ENCODE measurements at places on chromosomes 2 and 18.

GRCh38 chr18:35041815-35042387 is 688 bp downstream of the MAPRE2 start:
- DNase-seq = no peak

DNA sequence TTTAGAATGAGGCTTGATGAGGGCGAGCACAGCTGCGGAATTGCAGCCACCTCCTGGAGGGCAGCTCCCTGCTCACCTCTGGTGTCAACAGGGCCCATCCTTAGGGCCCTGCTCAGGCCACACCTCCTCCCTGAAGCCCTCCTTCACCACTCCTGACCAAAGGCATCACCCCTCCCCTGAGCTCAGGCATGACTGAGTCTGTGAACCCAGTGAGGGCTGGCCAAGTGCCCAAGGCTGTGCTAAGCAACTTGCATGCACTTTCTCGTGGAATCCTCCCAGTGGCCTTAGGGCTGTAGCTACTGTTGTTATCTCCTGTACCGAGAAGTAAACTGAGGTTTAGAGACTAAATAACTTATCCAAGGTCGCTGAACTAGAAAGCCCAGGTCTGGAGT is 101.7 kb downstream of the KLHL29 start:
- no peak for DNase-seq

DNA sequence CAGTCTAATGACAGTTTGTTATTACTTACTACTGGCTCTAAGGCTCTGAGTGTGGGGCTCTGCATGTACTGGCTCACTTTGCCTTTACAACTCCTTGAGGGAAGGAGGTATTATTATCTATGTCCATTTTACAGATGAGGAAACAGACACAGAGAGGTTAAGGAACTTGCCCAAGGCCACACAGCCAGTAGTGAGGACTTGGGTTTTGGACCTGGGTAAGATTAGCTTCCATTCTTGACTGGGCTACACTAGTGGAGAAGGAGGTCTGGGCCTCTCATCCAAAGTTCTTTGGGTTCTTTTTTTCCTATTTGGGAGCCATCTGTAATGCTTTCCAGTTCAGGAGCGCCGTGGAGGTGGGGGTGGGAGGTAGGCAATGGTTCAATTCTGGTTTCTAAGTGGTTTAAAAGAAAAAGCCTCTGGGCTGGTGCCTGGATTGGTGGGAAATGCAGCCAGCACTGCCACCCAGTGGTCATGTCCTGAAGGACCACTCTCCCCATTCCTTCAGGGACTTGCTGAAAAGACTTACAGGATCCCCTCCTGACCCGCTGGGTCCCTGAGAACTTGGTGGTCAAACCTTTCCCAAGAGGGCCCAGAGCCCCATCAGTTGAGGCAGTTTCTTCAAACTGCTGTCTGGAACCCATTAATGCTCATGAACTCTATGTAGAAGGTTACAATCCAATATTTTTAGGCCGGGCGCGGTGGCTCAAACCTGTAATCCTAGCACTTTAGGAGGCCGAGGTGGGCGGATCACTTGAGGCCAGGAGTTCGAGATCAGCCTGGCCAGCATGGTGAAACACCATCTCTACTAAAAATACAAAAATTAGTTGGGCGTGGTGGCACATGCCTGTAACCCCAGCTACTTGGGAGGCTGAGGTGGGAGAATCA is 38.6 kb upstream of the NOTO start:
- no peak for DNase-seq

DNA sequence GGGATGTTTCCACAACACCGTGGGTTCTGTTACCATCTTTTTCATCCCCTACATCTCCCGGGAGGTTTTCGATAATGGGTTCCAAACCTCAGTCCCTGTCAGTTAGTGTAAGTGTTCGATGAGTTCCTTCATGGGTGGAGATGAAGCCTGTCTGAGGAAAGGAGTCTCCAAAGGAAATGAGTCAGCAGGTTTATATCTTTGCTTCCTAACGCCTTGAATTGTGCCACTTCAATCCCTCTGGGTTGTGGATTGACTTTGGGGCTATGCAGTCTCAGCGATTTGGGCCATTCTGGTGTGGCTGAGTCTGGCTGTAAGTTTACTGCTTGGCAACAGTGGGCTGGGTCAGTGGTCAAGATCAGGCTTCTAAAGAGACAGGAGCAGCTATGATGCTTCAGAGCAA is 1.2 kb downstream of the SERPINB5 start:
- DNase-seq = no peak

DNA sequence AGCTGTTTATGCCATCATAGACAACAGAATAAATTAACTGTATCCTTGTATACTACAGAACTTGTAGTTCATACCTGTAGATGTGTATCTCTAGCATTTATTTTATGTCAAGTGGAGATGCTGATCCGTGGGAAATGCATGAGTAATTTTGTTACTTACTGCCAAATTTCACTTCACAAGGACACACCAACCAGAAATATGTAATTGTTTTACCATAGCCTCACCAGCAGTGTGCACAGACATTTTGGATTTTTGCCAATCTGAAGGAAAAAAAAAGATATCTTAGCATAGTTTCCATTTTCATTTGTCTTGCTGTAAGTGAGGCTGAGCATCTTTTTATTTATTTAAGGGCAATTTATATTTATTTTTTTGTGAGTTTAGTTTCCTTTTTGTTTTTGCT is 265.1 kb upstream of the OSR1 start:
- DNase-seq = peak; percentile 41

- no peak for DNase-seq
Measured at GRCh38 chr2:239892441-239893235, 132.5 kb downstream of the NDUFA10 start.

GRCh38 chr2:120344976-120345581 is 857 bp upstream of the INHBB start:
- no peak for DNase-seq

DNA sequence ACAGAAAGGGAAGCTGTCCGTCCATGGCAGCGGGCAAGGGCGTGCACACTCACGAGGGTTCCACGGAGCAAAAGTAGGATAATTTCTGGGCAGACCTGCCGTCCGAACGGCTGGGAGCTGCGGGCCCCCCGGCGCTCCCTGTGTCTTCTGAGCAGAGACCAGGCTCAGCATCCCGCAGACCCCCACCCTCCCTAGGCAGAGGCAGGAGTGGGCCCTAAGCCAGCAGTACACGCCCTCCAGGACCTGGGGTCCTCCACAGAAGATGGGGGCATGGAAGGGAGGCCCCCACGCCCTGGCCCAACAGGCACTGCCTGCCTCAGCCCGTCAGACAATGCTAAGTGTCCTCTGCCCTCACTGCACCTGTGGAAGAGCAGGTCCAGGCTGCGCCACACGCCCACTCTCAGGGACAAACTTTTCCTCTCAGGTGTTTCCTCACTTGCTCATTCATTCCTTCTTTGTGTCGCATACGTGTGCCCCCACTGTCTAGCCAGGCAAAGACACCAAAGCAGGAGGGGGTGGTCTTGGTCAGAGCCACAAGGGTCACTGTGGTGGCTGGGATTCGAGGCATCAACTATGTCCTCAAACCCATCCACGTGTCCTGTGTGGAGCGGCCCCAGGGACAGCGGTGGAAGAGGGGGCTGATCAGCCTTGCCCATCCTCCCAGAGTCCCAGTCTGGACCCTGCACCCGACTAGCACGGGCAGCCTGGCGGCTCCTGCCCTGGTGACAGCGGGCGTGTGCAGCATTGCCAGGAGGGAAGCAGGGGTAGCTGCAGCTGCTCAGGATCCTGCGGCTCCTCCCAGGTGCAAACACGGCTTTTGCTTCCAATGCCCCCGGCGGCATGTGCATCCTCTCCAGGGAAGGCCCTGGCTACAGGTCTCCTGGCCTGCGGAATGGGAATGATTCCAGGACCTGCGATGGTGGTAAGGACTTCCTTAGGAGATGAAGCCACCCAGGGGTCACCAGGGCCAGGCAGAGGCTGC is 2.4 kb upstream of the GPC1 start:
- no peak for DNase-seq

GRCh38 chr2:50065835-50066234 is 911.5 kb upstream of the FSHR start:
- DNase-seq = no peak

- DNase-seq = no peak
Measured at GRCh38 chr2:47091118-47091517, 64.0 kb downstream of the STPG4 start.

DNA sequence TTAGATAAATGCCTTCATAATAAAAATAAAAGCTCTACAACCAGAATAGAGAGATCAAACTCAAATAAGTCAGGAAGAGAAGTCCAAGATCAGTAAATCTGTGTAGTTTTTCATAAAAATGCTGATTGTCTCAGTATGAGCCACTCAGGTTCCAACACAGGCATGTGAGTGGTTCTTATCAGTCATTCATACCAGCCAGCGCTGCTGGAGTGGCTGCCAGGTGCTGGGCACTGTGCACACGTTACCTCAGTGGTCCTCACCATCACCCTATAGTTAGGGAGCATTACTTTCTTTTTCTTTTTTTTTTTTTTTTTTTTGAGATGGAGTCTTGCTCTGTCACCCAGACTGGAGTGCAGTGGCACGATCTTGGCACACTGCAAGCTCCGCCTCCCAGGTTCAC is 23.8 kb downstream of the CNDP1 start:
- no peak for DNase-seq

DNA sequence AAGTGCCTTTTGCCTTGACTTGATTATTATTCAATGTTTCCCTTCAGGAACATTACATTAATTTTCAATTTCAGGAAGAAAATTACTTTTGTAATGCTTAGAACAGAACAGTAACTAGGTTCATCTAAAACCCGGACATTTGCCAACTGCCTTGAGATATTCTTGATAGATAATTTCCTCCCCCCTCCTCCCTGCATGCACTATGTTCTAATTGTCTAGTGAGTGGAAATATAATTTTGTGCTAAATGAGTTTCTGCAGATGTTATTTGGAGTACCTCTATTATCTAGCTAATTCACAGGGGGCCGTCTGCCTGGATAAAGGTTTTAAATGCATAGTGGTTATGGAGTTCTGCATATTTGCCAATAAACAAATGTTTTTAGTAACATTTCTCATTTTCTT is 200.3 kb upstream of the SLC39A10 start:
- no peak for DNase-seq

GRCh38 chr2:217940261-217941220 is 62.3 kb downstream of the TNS1 start:
- DNase-seq = no peak

- no peak for DNase-seq
Measured at GRCh38 chr18:72543357-72544055, 636 bp downstream of the CBLN2 start.

GRCh38 chr2:79855264-79856006 is 342.6 kb downstream of the CTNNA2 start:
- no peak for DNase-seq

- no peak for DNase-seq
Measured at GRCh38 chr2:45820048-45820447, 168.6 kb downstream of the PRKCE start.

DNA sequence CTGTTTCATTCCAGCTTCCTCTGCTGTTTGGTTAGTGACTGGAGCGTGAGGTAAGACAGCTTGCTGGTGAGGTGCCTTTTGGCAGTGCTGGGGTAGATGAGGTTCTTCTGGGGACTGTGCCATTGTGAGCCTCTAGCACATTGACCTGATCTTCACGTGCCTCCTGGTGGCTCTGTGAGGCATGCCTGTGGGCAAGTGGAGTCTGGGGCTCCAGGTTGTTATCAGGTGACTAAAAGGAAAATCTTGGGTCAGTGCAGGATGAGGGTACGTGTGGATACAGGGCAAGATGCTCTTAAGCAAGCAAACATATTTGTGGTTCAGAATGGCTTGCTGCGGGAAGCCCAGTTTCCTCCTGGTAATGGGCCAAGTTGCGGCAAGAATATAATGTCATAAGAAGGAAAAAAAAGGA is 75.4 kb downstream of the FHOD3 start:
- DNase-seq = peak; percentile 23

DNA sequence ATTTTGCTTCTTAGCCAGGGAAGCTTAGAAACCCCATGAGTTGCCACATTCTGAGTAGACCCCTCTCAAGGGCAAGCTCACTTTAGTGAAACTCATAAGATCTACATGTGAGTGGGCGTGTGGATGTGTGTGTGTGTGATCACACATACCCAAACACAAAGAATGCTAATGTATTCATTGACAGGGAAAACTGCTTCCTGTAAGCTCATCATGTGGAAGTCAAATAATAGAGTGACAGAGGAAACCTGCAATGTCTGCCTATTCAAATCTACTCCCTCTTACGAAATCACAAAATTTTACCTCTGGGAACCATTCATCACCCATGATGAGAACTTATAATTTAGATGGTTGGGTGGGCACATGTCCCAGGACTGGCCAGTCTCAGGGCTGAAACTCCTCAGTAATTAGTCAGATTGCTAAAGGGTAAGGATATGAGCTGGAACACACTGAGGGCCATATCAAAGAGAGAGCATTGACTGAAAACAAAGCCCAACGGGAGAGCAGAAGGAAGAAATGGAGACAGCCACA is 94.5 kb upstream of the CCDC150 start:
- DNase-seq = no peak

GRCh38 chr2:62858231-62858832 is 152.8 kb downstream of the EHBP1 start:
- no peak for DNase-seq

DNA sequence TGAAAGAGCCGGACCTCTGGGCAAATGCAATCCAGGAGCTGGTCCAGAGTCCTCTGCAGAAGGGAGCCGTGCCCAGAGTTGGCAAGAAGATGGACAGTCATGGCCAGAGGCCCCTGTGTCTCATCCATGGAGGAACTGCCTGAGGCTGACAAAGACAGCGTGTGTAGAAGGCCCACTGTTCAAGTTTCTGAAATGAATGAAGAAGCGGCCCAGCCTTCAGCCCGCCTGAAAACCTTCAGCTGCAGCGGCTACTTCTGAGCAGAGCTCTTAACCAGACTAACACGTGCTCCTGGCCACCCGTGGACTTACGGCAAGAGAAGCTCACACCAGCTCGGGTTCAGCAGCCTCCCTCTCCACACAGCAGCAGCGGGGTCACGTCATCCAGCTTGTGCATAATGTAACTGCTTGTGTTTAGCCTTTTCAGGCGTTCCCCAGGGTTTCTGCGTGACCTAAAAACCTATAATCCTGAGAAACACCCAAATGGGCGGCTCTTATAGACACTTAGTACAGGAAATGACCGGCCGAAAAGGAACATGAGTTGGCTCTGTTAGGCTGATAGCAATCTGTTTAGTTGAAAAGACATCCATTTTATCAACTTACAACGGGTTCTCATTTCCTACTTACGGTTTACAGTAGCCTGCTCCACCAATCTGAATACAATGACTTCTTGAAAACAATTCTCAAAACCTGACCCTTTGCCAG is at the start of gene FAM124B:
TSS of gene FAM124B (minus strand) at position 467 of the 702 bp plus-strand sequence. CDS start at position 128, 339 bp downstream.
- no peak for DNase-seq

Measured in AG04449 (cell line).